Activated naive CD4-positive, alpha-beta T cell treated with Interleukin-2 at 50 U/mL for 16 hours (primary cell): ENCODE measurements at places on chromosomes 11 and 22.

- peak; percentile 48 for DNase-seq
These were observed at the start of gene CD151 for GRCh38 chr11:832529-833113. CD151 (plus strand) TSS chr11:832952; CDS start chr11:836070, 3,118 bp downstream.

DNA sequence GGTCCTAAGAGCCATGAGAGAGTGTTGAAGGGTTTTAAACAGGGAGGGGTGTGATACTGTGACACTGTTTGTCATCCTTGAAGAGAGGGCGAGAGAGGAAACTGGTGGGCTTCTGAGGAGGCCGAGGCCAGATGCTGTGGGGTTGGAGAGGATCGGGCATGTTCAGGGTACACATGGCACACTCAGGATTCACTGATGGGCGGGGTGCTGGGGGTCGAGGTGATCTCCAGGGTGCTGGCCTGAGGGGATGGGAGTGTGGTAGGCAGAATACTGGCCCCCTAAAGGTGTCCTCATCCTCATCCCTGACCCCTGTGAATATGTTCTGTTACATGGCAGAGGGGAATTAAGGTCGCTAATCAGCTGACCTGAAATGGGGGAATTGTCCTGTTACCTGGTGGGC is 7.3 kb downstream of the TBC1D22A start:
- DNase-seq = no peak

GRCh38 chr11:107538821-107539220 is 26.7 kb downstream of the ALKBH8 start:
- no peak for DNase-seq

DNA sequence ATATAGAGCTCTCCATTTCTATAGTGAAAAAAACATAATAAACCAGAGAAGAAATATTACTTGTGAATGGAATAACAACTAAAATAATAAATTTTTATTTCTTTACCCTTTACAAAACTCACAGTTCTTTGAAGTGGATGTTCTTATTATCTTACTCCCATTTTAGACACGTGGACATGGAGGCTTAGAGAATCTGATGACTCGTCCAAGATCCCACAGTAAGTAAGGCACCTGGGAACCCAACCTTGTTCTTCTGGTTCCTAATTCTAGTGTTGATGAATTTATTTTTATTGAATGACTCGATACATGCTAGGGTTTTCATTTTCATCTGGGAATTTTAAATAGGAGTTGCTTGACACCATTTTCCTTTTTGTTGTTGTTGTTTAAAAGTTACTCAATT is 1.8 kb downstream of the BPIFC start:
- no peak for DNase-seq

DNA sequence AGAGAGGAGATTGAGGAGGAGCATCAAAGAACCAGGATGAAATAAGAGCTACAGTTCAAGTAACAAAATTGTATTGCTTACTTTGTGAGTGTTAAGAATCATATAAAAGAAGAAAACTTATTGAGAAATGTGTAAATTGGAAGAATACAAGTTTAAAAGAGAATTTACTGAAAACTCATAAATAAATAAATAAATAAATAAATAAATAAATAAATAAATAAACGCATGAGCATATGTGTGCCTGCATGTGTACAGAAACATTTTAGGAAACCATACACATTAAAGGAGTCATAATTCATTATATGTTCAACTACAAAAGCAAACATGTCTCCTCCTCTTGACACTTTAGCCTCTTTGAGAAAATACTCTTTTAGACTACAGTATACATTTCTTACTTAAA is 42.6 kb downstream of the CNTN5 start:
- DNase-seq = no peak

DNA sequence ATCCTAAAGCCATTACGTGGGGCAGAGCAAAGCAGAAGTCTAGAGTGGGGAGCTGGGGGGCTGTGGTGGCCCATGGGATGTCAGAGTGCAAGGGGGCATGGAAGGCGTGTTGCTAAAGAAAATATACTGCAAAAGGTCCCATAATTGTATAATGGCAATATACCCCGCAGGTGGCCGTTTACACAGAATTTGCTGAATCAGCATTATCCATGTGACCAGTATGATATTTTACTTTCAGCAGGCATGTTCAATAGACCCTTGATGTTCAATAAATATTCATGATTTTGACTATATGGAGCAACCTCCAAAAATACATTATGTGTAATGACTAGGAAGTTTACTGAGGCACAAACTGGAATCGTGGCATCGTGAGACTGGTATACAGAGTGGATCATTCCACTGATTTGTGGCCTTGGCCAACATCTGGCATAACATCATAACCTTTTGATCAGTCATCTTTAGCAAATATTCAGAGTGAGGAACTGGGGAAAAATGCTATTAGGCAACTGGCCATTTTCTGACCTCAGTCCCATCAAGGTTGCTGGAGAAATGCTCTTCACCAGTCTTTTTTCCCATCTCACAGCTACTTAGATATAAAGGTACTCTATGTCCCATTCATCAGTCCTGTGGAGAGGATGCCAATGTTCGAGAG is 29.3 kb upstream of the PPP2R1B start:
- DNase-seq = no peak
